Fibroblast of lung (primary cell): ENCODE measurements at places on chromosomes 6 and 20.

DNA sequence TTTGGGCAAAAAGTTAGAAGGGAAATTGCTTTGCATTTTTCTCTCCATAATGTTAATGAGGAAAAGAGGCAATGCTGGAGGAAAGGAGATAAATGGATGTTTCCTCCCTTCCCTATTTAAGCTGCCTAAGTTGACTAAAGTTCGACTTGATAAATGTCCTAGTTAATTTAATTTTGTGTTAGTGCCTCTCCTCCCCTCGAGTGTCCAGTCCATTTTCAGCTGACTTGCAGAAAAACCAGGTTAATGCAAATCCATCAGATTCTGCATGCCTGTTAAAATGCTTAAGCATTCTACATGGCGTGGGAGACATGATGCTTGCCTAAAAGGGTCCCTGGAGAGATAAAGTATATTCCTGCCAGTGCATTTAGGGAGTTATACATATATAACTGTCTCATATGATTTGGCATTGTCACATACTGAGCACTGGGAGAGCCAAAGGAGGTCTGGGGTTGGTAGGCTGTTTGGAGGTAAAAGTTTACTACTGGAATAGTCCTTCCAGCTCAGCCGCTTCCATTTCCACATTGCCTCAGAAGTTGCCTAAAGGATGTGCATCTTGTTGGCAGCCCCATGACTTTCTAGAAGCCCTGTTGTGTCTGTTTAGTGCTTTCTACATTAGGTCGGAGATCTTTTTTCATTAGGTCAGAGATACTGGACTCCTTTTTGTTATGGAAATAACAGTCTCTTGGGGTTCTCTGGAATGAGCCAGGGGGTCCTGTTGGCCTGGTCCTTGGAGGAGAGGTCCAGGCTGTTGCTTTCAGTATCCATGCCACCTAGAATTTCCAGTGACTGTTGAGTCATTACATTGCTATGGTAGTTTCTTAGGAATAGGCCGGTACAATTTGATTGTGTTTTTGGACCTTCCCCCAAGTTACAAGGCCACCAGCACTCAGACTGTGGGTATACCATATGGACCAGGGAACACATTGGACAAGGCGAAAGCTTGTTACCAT is 30.4 kb downstream of the JARID2 start:
- peaks cover 2% of the 10 kb centered on the region for H3K4me1 ChIP-seq
- H3K27ac ChIP-seq, result no peak overlapping the region
- H3K36me3 ChIP-seq, result no peaks in the 10 kb centered on the region
- no peak overlapping the region for H3K4me3 ChIP-seq
- H3K27me3 ChIP-seq, result no peaks in the 10 kb centered on the region

DNA sequence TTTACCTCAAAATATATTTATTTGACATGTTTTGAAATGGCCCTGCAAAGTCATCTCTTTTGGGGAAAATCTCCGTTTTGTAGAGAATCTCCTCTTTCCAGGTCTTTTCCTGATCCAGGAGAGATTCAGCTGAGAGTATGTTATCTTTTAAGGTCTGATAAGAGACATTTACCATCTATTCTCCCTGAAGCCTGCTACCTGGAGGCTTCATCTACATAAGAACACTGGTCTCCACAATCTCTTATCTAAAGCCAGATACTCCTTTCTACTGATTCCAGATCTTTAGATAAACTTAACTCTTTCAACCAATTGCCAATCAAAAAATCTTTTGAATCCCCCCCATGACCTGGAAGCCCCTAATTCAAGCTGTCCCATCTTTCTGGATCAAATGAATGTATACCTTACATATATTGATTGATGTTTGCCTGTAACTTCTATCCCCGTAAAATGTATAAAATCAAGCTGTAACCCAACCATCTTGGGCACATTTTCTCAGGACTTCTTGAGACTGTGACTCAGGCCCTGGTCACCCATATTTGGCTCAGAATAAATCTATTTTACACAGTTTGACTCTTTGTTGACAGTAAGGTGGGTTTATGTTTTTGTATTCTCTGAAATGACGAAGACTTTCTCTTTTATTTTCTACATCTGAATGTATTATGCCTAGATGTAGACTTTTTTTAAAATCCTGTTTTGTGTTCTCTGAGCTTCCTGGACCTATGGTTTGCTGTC is 95.5 kb downstream of the ECT2L start:
- no peaks in the 10 kb centered on the region for H3K36me3 ChIP-seq
- DNase-seq, result peak; percentile 4
- no peak overlapping the region for H3K4me3 ChIP-seq
- H3K27ac ChIP-seq, result no peak overlapping the region

DNA sequence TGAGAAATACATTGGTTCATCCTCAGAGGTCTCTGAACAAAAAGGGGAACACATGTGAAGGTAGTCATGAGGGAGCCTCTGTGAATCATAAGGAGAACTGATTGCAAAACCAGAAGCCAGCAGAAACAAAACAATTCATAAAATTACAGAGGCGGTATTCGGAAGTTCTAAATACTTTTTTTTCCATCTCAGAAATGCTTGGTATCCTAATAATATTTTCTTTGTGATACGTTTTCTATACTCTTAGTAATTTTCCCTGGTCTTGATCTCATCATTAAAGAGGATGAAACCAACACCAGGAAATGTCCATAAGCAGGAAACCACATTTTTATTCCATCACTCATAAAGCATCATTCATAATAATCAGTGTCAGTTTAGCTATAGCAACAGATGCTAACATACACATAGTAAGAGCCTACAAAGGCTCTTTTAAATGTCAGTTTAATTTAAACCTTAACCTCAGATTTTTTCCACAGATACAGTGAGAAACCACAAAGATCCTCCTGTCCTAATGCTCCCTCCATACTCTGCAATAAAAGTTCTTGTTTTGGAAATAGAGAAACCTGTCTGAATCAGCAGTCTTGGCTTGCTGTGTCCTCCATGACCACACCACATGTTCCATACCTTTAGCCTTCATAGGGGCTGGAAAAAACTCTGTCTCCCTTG is 29.2 kb downstream of the SGK1 start:
- H3K27ac ChIP-seq, result peak overlapping the region; percentile 86
- H3K36me3 ChIP-seq, result no peaks in the 10 kb centered on the region
- peaks cover 7% of the 10 kb centered on the region for H3K4me1 ChIP-seq
- peak; percentile 88 for DNase-seq
- H3K4me3 ChIP-seq, result no peak overlapping the region

DNA sequence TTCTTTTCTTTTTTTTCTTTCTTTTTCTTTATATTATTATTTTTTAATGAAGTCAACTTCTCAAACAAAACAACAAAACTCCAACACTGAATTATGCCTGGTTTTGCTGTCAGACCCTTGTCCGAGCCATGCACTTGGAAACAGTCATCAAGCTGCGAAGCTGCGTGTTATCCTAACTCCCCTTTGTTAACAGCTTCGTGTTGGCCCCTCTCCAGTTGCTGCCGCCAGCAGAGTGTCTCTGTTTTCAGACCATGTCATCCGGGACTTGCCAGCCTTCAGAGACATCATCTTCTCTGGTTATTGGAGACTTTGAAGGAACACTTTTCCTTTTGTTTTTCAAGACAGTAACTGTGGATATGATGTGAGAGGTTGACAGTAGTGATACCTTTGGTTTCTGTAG is 83.1 kb downstream of the TRMT11 start:
- H3K27me3 ChIP-seq, result no peaks in the 10 kb centered on the region
- no peak overlapping the region for H3K27ac ChIP-seq
- H3K36me3 ChIP-seq, result no peaks in the 10 kb centered on the region
- no peaks in the 10 kb centered on the region for H3K4me1 ChIP-seq

DNA sequence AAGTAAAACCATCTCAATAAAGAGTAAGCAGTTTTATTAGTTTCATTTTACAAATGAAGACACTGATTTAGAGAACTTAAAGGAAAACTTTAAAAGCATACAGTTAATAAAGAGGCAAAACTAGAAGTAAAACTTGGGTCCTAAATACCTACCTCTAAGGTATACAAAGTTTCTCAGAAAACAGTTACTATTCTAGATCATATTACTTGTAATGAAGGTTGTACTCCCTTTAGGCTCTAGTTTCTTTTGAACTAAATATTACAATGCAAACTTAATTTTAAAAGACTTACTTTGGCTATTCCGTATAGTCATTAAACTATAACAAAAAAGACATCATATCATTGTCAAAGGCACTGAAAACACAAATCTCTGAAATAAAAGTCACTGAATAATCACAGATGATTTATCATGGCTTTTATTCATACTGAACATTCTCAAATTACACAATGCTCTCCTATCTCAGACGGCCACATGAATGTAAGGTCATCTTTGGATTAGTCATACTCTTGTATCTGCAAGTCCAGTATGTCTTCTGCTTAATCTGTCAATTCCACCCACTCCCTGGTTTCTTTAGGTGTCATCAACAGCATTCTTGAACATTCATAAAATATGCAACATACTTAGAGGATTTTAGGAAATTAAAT is 361.6 kb upstream of the RUNX2 start:
- H3K27me3 ChIP-seq, result no peaks in the 10 kb centered on the region
- H3K4me1 ChIP-seq, result peaks cover 2% of the 10 kb centered on the region
- DNase-seq, result peak; percentile 97
- no peak overlapping the region for H3K27ac ChIP-seq
- H3K4me3 ChIP-seq, result no peak overlapping the region

GRCh38 chr20:49984426-49985153 is 1.8 kb downstream of the SNAI1 start:
- DNase-seq, result no peak
- H3K27me3 ChIP-seq, result no peaks in the 10 kb centered on the region
- peaks cover 10% of the 10 kb centered on the region for H3K36me3 ChIP-seq
- peaks cover 30% of the 10 kb centered on the region for H3K4me1 ChIP-seq
- peak overlapping the region; percentile 95 for H3K4me3 ChIP-seq
- peak overlapping the region; percentile 54 for H3K27ac ChIP-seq

DNA sequence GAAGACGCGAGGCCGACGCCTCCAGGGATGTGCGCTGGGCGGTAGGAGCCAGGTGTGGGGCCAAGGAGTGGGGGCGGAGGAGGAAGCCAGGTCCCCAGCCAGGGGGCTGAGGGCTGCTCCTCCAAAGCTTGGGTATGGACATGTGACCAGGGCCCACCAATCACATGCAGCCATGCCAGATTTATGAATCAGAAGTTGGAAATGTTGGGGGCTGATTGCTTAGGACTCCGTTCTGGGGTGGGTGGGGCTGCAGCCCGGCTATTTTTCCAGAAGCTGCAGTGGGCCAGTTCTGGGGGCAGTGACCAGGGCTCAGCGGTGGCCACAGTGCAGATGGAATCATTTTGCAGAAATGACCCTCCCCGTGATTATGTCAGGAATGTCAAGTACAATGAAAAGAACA is 96.0 kb downstream of the CEBPB start:
- peak; percentile 88 for DNase-seq
- H3K4me1 ChIP-seq, result peaks cover 42% of the 10 kb centered on the region
- peak overlapping the region; percentile 84 for H3K27ac ChIP-seq
- no peaks in the 10 kb centered on the region for H3K36me3 ChIP-seq

- no peak overlapping the region for H3K27ac ChIP-seq
- no peak overlapping the region for H3K4me3 ChIP-seq
- no peak for DNase-seq
- H3K27me3 ChIP-seq, result no peaks in the 10 kb centered on the region
- no peaks in the 10 kb centered on the region for H3K36me3 ChIP-seq
Measured at GRCh38 chr20:8858181-8858787, 210.6 kb upstream of the PLCB4 start.

GRCh38 chr6:137044366-137045221 is at the start of gene IL20RA:
IL20RA (minus strand) TSS chr6:137044965; CDS start chr6:137044728, 237 bp downstream.
- no peaks in the 10 kb centered on the region for H3K27me3 ChIP-seq
- H3K27ac ChIP-seq, result no peak within 1 kb of the TSS
- H3K4me1 ChIP-seq, result no peaks in the 10 kb centered on the region

- H3K27ac ChIP-seq, result no peak overlapping the region
- peak; percentile 73 for DNase-seq
- H3K4me1 ChIP-seq, result peaks cover 24% of the 10 kb centered on the region
- H3K27me3 ChIP-seq, result no peaks in the 10 kb centered on the region
- no peaks in the 10 kb centered on the region for H3K36me3 ChIP-seq
Measured at GRCh38 chr6:36623547-36624459, 29.6 kb downstream of the SRSF3 start.

DNA sequence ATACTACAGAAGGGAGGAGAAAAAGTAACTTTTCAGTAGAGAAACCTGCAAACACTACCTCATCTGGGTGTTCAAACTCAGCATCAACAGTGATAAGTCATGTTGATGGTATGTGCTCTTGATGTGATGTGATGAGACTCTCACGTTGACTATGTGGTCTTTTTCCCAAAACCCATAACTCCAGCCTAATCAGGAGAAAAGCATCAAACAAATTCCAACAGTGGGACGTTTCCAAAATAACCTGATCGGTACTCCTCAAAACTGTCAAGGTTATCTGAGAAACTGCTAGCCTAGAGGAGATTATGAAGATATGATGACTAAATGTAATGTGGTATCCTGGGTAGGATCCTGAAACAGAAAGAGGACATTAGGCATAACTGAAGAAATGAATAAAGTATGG is 41.9 kb upstream of the TAB2 start:
- no peaks in the 10 kb centered on the region for H3K4me1 ChIP-seq
- H3K36me3 ChIP-seq, result no peaks in the 10 kb centered on the region
- no peak overlapping the region for H3K4me3 ChIP-seq

DNA sequence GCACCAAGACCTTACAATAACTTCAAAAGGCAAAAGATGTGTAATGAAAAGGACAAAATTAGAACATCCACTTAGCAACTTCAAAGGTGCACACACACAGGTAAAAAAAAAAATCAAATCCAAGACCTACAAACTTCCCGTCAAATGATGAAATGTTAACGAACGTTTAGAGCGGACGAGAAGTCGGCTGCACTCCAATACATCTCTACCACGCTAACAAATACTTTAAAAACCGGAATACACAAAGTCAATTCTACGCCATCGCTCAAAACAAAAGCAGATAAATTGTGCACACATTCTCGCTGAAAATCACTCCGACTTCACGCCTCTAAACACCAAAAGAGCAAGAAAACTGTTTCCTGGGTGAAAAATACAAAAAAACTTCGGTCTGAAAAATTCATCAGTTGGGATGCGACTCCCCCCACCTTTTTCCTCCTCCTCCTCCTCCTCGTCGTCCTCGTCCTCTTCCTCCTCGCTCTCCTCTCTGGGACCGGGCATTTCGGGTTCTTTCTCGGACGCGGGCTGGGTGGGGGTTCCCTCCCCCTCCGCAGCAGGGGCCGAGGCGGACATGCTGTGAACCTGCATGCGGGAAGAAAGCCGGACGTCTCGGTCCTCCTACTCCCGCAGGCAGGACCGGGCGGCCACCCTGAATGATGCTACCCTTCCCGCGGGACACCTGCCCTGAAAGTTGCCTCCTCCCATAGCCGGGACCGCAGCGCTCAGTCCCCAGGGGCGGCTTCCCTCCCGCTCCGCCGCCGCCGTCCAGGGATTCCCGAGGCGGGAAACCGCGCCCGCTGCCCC is 712 bp downstream of the DEK start:
- H3K4me3 ChIP-seq, result peak overlapping the region; percentile 94
- peaks cover 14% of the 10 kb centered on the region for H3K4me1 ChIP-seq
- DNase-seq, result peak; percentile 31
- no peaks in the 10 kb centered on the region for H3K36me3 ChIP-seq
- H3K27ac ChIP-seq, result peak overlapping the region; percentile 94

DNA sequence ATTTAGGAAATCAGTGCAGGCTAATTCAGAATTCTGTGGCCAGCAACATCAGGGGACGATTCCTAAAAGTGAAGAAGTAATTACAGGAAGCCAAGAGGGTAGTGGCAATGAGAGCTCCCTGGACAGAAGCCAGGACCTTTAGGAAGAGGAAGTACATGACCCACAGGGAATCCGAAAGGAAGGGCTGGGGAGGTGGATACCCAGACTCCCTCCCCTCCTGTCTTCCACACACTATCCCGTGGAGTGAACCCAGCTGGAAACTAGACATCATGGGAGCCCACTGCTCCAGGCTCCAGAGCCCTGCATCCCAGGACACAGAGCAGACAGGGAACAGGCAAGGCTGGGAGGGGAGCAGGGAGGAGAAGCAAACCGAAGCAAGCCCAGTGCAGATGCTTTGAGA is 83.0 kb downstream of the SNX5 start:
- H3K27me3 ChIP-seq, result no peaks in the 10 kb centered on the region
- no peaks in the 10 kb centered on the region for H3K4me1 ChIP-seq
- no peak overlapping the region for H3K27ac ChIP-seq
- no peaks in the 10 kb centered on the region for H3K36me3 ChIP-seq
- no peak for DNase-seq
